ENCODE measurements at places on chromosomes 16 and 17.

- no peak for DNase-seq
These were observed 180.8 kb downstream of the FTO start for GRCh38 chr16:53884748-53885147.

DNA sequence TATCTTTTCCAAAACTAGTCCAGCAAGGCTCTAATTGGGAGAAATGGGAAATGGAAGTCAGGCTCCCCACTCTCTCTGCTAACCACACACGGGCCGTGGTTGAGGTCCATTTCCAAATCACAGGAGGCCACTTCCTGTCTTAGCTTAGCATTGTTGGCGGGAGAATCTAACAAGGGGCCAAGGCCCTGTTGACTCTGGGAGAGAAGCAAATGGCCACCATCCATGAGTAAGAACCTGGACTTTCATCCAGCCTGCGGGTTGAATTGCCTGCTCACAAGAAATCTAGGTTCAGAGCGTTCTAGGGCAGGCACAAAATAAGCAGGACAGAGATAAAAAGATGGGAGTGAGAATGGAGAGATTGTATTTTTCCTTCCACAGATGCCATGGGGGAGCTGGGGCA lies 5.7 kb downstream of the FAM20A start:
- DNase-seq: no peak

- DNase-seq: no peak
These were observed 203.5 kb upstream of the GOT2 start for GRCh38 chr16:58937661-58938060.

DNA sequence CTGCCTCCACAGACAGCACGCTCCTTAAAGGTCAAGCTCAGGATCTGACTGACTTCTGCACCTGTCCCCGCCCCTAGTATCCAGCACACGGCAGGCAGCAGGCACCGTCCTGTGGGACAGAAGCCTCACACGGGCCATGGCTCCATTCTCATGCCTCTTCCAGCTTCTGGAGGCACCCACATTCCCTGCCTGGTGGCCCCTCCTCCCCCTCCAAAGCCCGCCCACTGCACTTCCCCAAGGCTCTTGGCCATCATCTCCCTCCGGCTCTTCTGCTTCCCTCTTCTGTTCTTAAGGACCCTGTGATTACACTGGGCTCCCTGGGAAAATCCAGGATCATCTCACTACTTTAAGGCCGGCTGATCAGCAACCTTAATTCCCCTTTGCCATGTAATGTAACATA lies 3.5 kb downstream of the CANT1 start:
- DNase-seq: no peak

- no peak for DNase-seq
These were observed 540.3 kb downstream of the WWOX start for GRCh38 chr16:78639775-78640174.
